ENCODE measurements at places on chromosomes 6 and 20.
A peak's percentile ranks its signal among the peaks of the same experiment; 100 is the strongest.

GRCh38 chr6:143362192-143362558 is 88.3 kb downstream of the ADAT2 start:
- no peak for DNase-seq

DNA sequence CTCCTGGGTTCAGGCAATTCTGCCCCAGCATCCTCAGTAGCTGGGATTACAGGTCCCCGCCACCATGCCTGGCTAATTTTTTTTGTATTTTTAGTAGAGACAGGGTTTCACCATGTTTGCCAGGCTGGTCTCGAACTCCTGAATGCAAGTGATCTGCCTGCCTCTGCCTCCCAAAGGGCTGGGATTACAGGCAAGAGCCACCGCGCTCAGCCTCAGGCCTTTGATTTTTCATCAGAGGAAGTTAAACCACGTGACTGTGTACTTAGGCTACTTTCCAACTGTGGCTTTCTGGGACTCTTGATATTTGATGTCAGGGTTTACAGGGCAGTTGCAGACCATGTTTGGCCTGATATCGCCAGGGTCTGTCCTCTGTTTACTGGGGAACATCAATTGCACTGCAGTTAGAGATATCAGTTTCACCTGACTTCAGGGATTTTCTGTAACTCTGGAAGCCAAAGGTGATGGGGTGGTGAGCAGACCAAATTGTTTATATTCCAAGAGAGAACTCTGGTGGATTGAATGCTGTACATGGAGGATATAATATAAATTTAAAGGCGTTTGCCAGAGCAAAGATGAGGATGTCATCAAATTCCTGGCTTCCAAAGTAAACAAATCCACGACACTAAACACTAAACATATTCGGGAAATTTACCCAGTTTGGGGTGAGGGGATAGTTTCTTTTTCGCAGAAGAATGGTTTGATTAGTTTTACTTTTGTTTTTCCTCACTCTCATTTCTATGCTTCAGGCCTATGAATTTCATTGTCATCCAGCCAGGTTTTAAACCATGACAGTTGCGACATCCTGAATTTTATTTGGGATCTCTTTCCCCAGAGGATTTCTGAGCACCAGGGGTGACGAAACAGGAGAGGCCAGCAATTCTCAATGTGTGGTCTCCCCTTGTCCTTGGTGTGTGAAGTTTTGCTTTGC is 4.2 kb downstream of the PSMF1 start:
- DNase-seq: peak; percentile 62

DNA sequence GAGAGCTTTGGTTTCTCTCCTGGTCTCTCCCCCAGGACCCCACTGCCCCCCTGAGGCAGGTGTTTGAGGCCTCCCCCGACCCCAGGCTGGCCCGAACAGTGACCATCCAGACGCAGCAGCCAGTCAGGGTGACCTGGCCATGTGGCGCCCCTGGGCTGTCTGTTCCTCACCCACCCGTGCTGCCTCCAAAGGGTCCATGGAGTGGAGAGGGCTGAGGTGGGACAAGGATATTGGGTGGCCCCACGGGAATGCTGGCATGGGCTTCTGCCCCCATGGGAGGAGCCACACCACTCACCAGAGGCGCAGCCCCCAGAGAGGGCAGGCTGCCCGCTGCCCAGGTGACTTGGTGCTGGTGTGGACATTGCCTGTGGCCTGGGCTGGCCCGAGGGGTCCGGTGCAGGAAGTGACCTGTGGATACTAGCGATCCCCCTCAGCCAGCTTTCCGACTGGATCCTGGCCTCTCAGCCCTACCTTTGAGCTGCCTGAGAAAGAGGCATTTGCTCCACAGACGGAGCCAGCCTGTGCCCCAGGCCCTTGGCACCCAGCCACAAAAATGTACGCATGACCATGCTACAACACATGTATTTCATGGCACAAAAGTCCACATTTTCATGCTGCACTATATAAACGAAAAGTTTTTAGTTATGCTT is 50.8 kb downstream of the BCAS4 start:
- no peak for DNase-seq

DNA sequence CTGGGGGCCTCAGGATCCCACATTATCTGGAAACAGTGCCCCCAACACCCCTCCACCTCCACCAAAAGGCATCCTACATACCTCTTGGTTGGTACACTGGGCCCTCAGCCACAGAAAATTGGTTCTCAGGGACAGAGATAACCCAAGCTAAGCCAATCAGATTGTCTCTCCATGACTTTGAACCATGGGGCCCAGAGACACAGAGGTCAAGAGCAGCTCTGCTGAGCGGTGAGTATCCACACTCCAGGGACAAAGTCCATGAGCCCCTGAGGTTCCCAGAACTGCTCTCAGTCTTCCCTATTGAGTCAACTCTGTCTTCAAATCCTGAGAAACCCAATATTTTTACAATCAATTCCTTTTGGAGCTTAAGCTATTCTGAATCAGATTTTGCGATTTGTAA is 35.3 kb downstream of the COL11A2 start:
- DNase-seq: no peak

DNA sequence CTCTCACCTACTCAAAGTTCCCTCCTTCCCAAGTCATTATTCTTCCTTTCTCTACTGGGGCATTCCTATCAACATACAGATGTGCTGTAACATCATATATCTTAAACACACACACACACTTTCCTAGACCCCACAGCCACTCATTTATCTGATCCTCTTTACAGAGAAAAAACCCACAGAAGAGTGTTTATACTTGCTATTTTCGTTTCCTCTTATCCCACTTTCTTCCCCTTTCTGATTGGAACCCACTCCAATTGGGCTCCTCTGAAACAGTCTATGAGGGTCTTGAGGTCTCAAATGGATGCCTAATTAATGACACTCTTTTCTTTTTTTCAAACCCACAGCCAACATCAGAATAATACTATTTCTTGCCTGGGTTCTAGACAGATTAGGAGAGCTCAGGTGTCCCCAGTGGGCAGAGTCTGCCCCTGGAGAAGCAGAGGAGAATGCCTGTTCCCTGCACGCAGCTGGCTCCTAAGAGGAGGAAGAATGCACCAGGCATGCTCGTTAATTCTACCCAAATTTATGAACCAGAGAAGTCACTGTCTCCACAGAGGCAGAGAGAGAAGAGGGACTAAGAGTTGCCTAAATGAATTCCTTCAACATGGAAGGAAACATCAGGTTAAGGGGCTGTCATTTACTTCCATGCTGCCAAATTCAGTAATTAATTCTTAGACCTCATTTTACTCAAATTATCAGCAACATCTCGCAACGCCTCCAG is 65.9 kb downstream of the CRYBG1 start:
- no peak for DNase-seq

- no peak for DNase-seq
Measured at GRCh38 chr6:48249071-48249470, 138.1 kb upstream of the PTCHD4 start.

DNA sequence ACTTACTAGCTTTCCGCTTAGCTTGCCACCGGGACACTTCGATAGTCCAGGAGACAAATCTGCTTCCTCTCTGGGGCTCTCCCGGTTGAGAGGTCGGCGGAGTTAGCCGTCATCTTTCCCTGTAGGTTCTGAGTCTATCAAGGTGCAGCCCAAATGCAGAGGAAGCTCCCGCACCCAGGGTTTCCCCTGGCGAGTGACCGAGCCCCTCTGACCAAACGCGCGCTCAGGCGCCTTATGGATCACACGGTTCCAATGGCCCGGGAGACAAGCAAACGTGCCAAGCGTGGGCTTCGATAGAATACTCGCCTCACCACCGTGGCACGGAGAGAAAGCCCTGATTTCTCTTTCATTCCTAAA is 15.8 kb upstream of the FOXC1 start:
- DNase-seq: no peak

GRCh38 chr6:6217855-6218758 is 102.4 kb downstream of the F13A1 start:
- DNase-seq: no peak

DNA sequence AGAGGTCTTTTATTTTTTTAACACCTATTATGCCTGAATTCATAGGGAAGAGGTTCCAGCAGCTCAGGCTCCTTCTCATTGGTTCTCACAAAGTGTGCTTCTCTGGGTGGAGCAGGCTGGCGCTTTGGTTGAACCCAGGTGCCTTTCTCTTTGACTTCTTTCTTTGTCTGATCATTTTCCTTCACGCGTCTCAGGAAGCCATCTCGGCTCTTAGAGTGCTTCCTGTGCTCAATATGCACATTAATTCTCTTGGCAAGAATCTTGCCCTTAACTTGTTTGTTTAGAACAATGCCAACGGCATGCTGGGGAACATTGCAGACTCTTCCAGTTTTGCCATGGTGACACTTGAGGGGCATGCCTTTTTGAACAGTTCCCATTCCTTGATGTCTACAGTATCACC is 44.2 kb upstream of the RNF24 start:
- DNase-seq: no peak

Measured in brain microvascular endothelial cell (primary cell).